CD4-positive, alpha-beta T cell treated with Interleukin-15 for 4 hours (primary cell): ENCODE measurements at places on chromosomes 13 and 19.

- no peak for DNase-seq
These were observed 439.1 kb upstream of the ZNF507 start for GRCh38 chr19:31906111-31906871.

DNA sequence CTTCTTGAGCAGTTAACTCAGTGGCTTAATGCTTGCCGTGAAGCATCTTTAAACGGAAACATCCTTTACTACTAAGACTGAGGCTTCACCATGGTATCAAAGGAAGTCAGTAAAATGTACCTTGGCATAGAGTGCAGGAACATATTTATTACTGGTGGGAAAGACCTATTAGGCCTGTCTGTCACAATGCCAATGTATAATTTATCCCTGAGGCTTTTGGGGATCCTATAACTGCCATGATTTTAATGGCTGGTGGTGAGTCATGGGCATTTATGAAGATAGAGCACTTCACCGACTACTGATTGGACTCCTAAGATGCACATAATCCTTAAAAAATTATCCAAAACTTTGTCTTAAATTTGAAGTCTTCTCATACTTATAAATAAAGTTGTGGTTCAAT, 79.6 kb downstream of the FGF14 start:
- DNase-seq: no peak

- DNase-seq: no peak
These were observed 7.3 kb downstream of the FXYD3 start for GRCh38 chr19:35122687-35123551.

- DNase-seq: no peak
These were observed 3.8 kb downstream of the KCTD12 start for GRCh38 chr13:76882431-76882830.

DNA sequence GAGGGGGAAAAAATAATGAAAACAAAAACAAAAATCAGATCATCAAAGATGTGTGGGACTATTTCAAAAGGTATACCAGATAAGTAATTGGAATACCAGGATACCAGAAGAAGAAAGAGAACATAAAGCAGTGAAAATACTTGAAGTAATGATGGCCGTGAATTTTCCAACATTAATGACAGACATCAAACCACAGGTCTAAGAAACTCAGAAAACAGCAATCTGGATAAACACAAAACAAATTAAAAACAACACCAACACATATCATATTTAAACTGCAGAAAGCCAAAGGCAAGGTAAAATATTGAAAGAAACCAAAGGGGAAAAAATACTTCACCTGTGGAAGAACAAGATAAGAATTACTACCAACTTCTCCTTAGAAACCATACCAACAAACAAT, 24.2 kb upstream of the UFM1 start:
- no peak for DNase-seq

- DNase-seq: no peak
These were observed 4.0 kb upstream of the KLF16 start for GRCh38 chr19:1867349-1867724.

GRCh38 chr19:31294189-31294588, 55.0 kb downstream of the TSHZ3 start:
- no peak for DNase-seq

- DNase-seq: no peak
These were observed 3.3 kb downstream of the MATK start for GRCh38 chr19:3782903-3783302.
